ENCODE measurements at places on chromosomes 13 and 19.

DNA sequence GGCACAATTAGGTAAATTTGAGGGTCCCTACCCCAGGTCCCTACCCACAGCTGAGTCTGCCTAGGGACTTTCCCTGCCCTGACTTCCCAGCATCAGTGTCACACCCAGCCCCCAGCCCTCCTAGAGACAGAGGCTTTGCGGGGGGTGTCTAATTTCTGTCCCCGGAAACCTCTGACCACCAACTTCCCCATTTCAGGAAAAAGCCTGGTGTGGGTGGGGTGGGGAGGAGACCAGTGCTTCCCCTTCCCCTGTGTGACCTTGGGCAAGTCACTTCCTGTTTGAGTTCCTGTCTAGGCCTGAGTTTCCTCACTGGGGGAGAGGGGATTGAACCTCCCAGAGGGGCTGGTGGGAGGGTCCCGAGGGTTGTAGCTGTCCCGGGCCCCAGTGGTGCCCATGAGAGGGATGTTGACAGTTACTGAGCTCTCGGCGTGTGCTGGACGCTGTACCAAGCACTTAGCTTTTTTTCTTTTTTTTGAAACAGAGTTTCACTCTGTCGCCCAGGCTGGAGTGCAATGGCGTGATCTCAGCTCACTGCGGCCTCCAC lies 7.9 kb downstream of the VASP start:
- H3K4me1 ChIP-seq, result peaks cover 13% of the 10 kb centered on the region
- no peak overlapping the region for H3K27ac ChIP-seq
- no peaks in the 10 kb centered on the region for H3K27me3 ChIP-seq
- no peak for DNase-seq

DNA sequence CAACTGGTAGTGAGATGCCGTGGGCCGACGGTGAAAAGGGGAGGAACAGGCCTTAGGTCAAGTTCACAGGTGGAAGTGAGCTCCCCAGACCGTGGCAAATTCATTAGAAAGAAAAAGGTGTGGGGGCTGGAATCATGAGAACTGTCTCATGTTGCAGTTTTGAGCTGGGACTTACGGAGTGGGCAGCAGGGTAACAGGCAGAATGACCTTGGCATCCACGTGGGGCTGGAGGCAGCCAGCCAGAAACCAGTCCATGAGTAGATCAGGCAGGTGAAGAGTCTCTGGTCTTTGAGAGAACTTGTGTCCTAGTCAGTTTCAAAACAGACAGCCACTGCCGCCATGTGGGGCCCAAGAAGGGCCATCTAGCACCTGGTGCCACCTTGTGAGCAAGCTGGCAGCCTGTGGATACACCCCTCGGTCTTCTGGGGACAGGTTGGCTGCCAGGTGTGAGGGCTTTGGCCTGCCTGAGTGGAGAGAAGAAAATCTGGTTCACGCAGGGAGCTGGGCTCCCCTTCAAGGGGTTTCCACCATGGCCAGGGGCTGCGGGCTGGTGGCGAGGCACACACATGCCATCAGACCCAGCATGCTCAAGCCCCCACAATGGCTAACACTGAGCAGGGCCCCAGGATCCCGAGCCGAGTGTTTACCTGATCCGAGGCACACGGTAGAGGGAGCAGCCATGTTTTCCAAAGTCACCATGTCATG lies 23.9 kb downstream of the TSSK6 start:
- peaks cover 35% of the 10 kb centered on the region for H3K4me1 ChIP-seq
- H3K27me3 ChIP-seq, result no peaks in the 10 kb centered on the region
- DNase-seq, result no peak
- peaks cover 57% of the 10 kb centered on the region for H3K36me3 ChIP-seq
- no peak overlapping the region for H3K27ac ChIP-seq
- H3K4me3 ChIP-seq, result no peak overlapping the region

DNA sequence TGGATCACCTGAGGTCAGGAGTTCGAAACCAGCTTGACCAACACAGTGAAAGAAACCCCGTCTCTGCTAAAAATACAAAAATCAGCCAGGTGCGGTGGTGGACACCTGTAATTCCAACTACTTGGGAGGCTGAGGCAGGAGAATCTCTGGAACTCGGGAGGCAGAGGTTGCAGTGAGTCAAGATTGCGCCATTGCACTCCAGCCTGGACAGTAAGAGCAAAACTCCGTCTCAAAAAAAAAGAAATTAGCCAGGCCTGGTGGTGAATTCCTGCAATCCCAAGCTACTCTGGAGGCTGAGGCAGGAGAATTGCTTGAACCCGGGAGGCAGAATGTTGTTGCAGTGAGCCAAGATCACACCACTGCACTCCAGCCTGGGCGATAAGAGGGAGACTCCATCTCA lies 12.2 kb upstream of the FBXW9 start:
- H3K4me1 ChIP-seq, result no peaks in the 10 kb centered on the region
- DNase-seq, result no peak
- no peaks in the 10 kb centered on the region for H3K27me3 ChIP-seq
- H3K4me3 ChIP-seq, result no peak overlapping the region
- no peak overlapping the region for H3K27ac ChIP-seq

DNA sequence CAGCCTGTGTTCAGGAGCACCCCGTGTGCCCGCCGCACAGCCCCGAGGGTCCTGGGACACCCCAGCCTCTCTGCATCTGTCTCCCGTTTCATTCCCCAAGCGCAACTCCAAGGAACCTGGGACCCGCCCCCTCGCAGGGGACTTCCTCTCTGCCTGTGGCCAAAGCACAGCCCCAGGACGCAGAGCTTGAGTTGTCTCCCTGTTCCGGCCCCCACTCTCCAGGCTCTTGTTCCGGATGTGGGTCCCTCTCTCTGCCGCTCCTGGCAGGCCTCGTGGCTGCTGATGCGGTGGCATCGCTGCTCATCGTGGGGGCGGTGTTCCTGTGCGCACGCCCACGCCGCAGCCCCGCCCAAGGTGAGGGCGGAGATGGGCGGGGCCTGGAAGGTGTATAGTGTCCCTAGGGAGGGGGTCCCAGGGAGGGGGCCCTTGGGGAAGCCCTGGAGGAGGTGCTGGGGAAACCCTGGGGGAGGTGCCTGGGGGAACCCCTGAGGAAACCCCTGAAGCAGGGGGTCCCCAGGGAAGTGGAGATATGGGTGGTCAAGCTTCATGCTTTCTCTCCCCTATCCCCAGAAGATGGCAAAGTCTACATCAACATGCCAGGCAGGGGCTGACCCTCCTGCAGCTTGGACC lies 1.3 kb downstream of the HCST start:
- H3K27ac ChIP-seq, result no peak overlapping the region
- no peaks in the 10 kb centered on the region for H3K27me3 ChIP-seq
- H3K4me3 ChIP-seq, result peak overlapping the region; percentile 20
- no peaks in the 10 kb centered on the region for H3K36me3 ChIP-seq

GRCh38 chr13:78596736-78597601 lies 6.4 kb downstream of the POU4F1 start:
- H3K4me1 ChIP-seq, result peaks cover 23% of the 10 kb centered on the region
- no peak overlapping the region for H3K27ac ChIP-seq
- no peaks in the 10 kb centered on the region for H3K36me3 ChIP-seq
- H3K27me3 ChIP-seq, result peaks cover 91% of the 10 kb centered on the region
- peak overlapping the region; percentile 63 for H3K4me3 ChIP-seq
